GM06990 (cell line): ENCODE measurements at places on chromosomes 5 and 9.

- no peak for DNase-seq
These were observed 8.0 kb downstream of the NTNG2 start for GRCh38 chr9:132169672-132170392.

GRCh38 chr5:14063138-14063537 lies 80.0 kb upstream of the TRIO start:
- no peak for DNase-seq

DNA sequence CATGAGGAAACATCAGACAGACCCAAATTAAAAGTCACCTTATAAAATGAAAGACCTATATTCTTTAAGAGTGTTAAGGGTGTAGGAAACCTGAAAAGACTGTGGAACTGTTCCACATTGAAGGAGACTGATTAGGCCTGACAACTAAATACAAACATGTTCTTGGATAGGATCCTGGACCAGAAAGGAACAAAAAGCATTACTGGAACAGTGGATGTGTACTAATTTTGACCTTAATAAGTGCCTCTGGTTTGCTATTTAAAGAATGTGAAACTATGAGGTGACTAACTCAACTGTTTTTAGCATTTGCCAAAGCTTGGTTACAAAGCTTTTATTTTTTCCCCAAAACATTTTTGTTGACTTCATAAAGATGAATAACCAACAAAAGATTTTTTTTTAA lies 340.6 kb downstream of the CAAP1 start:
- DNase-seq, result no peak

- DNase-seq, result no peak
These were observed 80.7 kb downstream of the C9orf152 start for GRCh38 chr9:110126986-110127864.

DNA sequence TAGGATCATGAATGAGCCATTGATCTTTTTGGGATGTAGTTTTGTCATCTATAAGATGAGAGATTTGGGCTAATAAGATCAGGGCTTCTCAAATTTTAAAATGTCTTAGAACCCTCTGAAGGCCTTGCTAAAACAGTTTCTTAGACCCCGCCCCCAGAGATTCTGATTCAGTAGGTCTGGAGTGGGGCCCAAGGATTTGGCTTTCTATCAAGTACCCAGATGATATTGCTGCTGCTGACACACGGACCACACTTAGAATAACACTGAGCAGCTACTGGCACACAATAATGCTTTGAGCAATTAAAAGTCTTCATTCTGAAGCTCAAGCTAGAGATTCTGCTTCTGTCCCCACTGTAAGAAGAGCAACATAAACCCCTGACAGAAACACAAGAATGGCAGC lies 216.7 kb downstream of the SMARCA2 start:
- no peak for DNase-seq

GRCh38 chr9:114349713-114350480 lies 20.2 kb downstream of the ORM2 start:
- no peak for DNase-seq

GRCh38 chr9:134243778-134244467 lies 79.6 kb upstream of the RNU6ATAC start:
- DNase-seq, result peak; percentile 59
